ENCODE measurements at places on chromosomes 7 and 10.

- no peak for DNase-seq
Measured at GRCh38 chr7:47852330-47853245, 95.7 kb downstream of the PKD1L1 start.

- DNase-seq, result no peak
Measured at GRCh38 chr10:35696392-35697287, 54.5 kb upstream of the FZD8 start.

- DNase-seq, result no peak
Measured at GRCh38 chr7:95407751-95408150, 11.6 kb upstream of the PON3 start.

DNA sequence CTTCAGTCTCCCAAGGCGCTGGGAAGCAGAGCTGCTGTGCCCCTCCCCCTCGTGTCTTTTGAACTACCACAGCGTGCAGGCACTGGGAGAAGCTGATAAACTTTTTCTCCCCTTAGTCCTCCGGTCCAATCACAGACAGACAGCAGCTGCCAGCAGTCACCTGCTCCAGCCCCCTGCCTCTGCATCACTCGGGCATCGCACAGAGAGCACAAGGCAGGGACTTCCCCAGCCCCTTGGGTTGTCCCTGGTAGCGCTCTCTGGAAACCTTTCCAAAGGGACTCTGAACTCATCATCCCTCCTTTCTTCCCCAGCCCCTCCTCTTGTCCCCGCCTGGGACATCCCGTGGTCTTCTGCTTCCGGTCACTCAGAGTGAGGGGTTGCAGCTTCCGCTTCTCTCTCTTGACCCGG lies 1.4 kb upstream of the NEUROG3 start:
- no peak for DNase-seq

DNA sequence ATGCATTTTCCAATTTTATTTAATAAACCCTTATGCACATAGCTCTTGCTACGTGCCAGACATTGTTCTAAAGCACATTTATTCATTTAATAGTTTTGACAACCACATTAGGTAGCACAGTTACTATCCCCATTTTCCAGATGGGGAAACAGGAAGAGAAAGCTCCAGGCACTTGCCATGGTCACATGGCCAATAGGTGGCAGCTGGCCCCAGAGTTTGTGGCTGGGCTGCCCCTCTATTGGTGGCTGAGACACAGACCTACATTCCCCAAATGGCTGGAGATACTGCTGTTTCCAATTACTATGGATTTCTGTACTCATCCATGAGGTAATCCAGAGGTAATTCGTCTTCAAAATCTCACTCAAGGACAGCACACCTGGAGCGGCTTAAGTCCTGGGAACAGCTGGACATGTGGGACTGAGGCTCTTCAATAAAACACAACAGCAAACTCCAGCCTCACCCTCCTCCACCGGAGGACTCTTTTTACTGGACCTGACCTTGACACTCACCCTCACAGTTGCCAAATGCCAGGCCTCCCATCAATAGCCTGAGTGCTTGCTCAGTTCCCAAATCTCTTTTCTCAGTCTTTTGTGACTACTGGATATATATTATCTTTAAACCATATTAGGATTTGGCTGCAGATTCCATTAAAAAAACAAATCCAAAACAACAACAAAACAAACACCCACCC lies 106.1 kb downstream of the CLEC2L start:
- DNase-seq, result no peak

- no peak for DNase-seq
Measured at GRCh38 chr7:152667958-152668357, 8.0 kb downstream of the XRCC2 start.

DNA sequence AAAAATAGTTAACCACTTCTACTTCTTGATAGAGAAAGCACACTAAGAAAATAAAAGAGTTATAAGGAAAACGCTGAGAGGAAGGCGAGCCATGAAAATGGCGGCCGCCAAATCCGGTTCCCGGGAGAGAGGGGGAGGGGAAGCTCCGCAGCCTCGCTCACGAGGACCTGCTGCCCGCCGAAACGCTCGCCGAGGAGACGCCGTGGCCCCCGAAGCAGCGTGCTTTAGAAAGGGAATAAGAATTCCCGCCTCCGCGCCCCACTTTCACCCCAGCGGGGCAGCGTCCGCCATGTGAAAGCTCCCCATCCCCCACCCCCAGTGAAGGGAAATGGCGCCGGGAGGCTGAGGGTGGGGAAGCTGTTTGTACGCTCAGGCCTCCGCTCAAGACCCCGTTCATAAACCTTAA lies 505 bp downstream of the HNRNPA2B1 start:
- peak; percentile 53 for DNase-seq

DNA sequence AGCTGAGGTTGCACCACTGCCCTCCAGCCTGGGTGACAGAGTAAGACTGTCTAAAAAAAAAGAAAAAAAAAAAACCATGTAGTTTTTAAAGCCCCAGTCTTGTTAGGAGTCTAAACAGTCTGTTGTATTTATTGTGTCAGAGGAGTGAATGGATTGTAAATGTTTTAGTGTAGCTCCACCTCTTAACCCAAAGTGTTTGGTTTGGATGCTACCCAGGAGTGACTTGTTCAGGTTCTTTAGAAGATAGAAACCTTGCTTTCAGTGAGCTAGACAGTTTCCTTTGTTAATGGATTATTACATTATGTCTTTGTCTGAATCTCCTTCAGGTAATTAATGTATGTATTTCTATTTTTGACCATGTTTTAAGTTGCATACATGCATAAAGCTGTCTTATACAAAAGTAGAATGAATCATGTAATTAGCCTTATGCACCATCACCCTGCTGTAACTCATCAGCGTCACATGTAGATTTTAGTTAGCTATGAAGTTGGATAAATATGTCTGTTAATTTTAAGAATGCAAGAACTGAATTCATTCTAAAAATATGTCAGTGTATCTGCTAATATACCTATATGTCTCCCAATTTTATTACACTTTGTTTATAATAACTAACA lies 97.7 kb downstream of the TAF3 start:
- peak; percentile 31 for DNase-seq
